ENCODE measurements at places on chromosomes 2 and 18.

- peak; percentile 60 for DNase-seq
These were observed 5.9 kb downstream of the ATP8B1 start for GRCh38 chr18:57797209-57797651.

GRCh38 chr18:13110559-13110958 lies 108.0 kb upstream of the LDLRAD4 start:
- no peak for DNase-seq

- no peak for DNase-seq
These were observed 130.4 kb upstream of the PELI1 start for GRCh38 chr2:64274399-64275173.

DNA sequence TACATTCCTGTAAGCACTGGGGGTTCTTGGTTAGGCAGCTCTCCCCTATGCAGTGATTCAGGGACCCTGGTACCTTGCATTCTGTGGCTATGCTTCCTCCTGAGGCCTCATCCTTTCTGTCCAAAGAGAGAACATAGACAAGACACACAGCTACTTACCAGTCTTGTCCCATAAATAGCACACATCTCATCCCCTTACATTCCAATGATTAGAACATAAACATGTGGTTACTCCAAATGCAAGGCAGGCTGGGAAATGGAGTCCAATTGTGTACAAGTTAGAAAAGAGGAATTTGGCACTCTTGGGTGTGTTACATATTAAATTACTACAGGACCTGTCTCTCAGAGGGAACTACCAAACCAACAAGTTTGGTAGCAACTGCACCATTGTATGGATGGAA lies 171.3 kb downstream of the ARHGAP15 start:
- DNase-seq: no peak

DNA sequence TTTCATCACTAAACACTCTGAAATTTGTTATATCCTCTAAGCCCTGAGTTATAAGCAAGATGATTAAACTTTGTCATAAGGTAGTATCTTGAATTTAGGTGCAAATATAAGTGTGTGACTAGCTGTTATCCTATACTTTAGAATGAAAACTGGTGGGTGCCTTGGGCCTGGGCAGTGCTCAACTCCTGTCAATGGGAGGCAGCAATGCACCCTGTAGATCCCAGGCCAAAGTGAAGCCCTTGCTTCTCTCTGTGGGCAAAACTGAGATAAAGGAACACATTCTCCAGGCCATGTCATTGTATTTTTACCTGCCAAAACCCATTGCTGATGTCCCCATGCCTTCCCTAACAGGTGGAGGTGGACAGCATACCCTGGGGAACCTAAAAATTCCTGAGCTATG lies 525.2 kb downstream of the TNS1 start:
- DNase-seq: no peak

Measured in Jurkat, Clone E6-1 (cell line).